ENCODE measurements at places on chromosomes 6 and 20.

DNA sequence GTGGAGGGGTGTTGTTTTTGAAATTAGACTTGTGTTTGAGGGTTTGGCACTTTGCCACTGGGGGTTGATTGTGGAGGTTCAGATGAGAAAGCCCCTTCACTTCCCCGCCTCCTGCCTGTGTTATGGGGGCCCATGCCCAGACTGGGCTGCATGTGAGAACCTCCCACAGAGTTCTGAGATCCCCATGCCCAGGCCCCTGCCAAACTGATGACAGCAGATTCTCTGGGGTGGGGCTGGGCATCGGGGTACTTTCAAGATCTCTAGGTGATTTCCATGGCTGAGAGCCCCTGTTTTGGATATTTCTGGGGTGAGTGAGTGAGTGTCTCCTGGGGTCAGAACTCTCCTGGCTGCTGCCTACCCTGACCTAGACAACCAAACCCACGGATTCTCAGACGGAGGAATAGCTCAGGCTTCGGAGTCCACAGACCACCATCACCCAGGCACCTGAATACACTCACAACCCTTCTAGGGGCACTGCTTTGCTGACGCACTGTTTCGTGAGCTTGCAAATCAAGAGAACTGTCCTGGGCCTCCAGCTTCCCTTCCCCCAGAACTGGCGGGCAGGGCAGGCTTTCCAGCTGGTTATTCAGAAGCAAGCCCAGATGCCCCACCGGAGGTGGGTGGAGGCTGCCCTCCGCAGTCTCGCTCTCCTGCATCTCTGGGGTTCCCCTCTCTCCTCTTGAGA is 6.3 kb downstream of the BCAS1 start:
- DNase-seq: peak; percentile 21

DNA sequence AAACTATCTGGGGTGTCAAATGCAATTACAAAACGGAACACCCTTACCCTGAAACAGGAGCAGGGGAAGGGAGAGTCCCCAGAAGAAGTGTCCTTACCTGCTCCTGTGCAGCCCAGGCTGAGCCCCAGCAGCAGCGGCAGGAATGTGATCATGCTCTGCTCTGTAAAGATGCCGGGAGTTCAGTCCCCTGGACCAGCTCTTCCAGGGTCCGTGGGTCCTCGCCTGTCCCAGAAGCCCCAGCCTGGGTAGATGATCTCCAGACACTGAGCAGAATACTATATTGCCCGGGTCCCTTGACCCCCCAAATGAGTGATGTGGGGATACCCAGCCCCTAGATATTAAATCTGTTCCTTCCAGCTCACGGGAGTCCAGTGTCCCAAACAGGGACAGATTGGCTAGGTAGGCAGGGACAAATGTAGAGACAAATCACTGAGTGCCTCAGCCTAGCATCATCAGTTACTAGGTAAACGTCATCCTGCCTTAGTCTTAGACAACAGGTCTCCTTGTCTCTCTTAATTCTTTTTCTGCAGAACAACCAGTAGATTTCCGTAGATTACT is at the start of gene HLA-DMB:
Gene HLA-DMB, minus strand, starts transcription at position 373 of the 558 bp plus-strand sequence. Its CDS starts 221 bp downstream, at position 152.
- DNase-seq: peak; percentile 81

- DNase-seq: no peak
Measured at GRCh38 chr6:140253096-140253495, 878.6 kb upstream of the CITED2 start.

DNA sequence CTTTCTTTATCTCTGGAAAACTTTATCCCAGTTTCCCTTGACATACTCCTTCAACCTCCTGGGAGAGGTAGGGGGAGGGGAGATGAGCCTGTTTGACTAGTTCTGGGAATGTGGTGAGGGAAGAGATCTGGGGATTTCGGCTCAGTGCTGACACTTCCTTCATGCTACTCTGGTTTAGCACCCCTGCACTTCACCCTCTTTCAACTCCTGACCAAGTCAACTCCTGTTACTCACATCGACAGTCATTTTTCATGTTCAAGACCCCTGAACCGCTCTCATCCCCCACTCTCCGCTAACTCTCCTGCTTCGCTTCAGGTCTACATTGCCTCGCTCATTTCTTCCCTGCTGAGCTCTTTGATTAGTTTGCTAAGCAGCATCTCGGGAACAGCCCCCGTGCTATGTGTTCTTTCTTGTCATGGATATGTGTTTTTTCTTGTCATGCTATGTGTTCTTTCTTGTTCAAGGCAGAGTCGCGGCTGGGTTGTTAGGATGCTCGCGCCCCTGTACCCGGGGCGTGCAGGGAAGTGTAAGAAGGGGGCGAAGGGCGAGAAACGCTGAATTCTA is 16.6 kb upstream of the TRIM27 start:
- DNase-seq: peak; percentile 80

DNA sequence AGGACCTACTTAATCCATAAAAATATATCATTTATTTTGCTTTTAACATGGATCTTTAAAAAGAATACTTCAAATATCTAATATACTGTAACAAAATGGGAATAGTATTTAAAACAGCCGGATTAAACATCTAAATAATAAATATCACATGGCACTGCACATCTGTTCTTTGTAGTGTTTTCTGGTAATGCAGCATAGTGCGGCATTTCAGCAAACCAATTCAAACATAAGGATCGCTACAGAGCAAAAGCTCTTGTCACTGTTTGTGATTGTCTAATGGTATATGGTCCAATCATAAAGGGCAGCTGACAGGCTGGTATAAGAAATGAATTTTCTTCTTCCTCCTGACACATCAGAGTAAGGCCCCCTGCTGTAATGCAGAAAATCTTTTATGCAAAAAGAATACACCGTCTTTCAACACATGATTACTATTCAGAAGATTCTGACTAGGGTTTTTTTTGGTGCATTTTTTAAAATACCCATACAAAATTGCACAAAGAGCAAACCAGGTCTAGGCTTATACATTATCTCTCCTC is 40.0 kb upstream of the POU3F2 start:
- DNase-seq: no peak

- DNase-seq: peak; percentile 52
Measured at GRCh38 chr6:86937219-86938079, at the start of gene HTR1E. Gene HTR1E, plus strand, starts transcription at chr6:86937528. Its CDS starts 77,807 bp downstream, at chr6:87015335.

DNA sequence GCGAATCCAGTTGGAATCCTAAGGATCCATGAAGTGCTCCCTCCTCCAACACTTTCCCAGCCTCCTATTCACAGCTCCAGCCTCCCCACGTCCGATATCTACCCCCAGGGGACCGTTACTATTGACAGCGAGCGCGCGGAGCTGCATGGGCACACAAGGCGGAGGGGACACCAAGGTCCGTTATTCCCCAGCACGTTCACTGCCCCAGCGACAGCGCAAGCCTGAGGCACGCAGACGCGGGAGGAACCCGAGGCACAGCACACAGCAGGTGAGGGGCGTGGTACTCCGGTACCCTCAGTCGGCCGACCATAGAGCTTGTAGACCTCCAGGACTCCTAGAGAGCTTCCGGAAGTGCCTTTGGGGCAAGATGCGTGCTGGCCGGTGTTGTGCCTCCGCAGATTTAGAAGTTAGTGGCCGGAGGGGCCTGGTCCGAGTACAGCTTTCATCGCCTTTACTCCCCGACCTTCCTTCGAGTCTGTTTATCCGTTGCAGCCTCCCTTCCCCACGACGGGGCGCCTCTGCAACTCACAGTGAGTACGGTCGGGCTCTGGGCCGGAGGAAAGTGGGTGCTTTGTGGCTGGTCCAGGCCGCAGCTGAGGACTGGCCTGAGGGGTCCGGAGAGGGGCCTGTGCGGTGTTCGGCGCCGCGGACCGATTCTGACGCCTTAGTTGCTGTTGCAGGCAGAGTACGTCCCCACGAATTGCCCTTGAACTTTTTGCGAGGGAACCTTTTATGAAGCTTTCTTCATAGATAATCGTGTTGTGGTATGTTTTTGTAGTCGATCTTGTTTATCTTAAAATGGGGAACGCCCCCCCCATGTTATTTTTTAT is at the start of gene ZKSCAN8:
Gene ZKSCAN8, plus strand, starts transcription at position 384 of the 830 bp plus-strand sequence. CDS start 6,525 bp downstream, outside the sequence.
- DNase-seq: peak; percentile 92

GRCh38 chr6:165960695-165961094 is 207.0 kb downstream of the TBXT start:
- no peak for DNase-seq

DNA sequence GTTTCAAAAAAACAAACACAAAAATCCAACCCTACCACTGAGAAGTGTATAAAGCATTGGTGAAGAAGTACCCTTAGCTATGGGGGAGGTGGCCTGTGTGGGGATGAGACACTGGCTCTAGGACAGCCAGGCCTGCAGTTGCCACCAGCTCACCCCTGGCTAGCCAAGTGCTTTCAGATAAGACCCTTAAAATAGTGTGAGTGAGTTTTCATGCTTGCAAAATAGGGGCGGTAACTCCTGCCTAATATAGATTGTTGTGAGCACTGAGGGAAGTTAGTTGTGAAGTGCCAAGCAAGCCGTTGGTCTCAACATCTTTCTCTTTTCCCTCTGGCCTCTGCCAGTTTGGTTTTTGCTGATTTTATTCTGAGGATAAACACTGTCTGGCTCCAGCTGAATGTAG is 11.3 kb downstream of the PPP1R3G start:
- no peak for DNase-seq

DNA sequence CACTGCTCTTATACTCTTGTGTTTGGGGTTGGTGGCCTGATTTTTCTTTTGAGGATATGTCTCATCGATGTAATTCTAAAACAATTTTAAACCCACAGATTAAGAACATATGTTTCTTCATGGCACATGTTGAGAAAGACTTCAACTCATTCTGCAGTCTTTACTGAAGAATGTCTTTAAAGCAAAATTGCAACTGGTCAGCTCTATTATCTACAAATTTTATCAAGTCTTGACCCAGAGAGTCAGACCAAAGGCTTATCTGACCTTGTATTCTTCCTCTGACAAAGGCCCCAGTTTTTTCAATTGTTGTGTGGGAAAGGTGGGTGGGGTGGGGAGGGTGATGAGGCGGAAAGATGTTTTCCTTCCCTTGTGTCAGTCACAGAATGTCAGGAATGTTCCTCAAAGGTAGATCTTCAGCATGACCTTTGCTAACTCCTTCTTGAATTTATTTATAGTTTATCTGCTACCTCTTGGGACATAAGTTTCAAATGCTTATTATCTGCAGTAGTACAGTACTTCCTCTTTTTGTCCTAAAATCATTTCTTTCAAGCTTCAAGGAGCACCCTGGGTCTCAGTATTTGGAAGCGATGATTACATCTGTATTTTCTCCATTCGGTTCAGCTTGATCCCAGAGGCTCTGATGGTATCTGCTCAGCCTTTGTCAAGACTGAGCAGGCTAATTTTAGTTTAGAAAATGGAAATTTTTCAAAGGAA is 63.2 kb upstream of the TIAM2 start:
- DNase-seq: peak; percentile 51

GRCh38 chr6:18985061-18985460 is 597.9 kb downstream of the RNF144B start:
- no peak for DNase-seq

- DNase-seq: no peak
Measured at GRCh38 chr6:7106215-7106751, 1.5 kb upstream of the RREB1 start.

GRCh38 chr6:98845211-98846020 is 11.0 kb downstream of the POU3F2 start:
- DNase-seq: peak; percentile 78

GRCh38 chr6:79668381-79668780 is 37.3 kb downstream of the SH3BGRL2 start:
- no peak for DNase-seq

DNA sequence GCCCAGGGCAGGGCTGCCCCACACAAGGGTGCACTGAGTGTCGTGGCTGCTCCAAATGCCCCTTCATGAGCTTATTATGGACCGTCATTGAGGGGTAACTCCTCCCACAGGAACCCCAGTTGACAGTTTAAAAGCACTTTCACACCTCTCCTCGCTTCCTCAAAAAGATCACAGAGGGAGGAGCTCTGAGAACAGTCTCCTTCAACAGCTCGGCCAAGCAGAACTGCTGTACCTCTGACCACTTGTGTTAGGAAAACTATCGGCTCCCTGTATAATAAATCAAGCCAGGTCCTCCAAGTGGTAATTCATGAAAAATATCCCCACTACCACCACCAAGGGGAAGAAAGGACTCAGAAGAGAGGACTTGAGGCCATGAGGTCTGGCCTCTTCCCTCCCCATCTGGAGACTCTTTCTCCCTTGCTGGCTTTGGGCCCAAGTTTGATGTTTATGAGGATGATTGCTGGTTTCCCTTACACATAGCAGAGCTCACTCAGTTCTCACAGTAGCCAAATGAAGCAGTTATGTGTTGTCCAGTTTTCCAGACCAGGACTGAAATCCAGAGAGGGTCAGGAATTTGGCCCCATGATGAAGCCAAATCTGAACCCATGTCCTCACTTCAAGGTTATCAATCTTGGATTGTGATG is 8.7 kb downstream of the SNX21 start:
- no peak for DNase-seq

DNA sequence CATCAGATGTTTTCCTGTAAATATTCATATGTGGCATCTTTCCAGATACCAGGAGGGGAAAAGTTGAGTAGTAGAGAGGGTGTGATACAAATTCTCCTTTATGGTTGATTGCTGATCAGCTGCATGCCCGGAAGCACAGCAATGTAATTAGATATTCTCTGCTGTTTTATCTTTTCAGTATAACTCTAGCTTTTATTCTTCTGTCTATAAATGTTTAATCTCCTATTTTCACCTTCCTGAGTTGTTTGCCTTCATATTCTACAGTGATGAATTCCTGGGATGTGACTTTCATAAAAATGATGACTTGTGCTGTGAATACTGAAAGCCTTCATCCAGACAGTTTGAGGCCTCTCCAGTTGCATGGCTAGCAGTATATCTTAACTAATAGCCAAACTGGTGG is 53.7 kb downstream of the SH3BGRL2 start:
- DNase-seq: peak; percentile 37

DNA sequence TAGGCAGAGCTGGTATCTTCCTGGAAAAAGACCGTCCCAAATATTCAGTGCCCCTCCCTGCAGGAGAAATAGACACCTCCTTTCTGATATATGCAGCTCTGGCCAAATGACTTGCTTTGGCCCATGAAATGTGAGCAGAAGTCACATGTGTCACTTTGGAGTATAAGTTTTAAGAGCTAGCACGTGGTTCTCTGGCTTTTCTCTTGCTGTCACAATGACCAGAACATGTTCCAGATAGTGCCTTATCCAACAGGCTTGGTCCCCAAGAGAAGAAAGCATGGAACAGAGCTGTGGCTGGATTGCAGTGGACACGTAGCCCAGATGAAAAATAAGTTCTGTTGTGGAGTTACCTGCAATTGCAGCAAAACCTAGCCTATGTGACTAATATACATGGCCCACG is 40.4 kb downstream of the UNC5CL start:
- no peak for DNase-seq

DNA sequence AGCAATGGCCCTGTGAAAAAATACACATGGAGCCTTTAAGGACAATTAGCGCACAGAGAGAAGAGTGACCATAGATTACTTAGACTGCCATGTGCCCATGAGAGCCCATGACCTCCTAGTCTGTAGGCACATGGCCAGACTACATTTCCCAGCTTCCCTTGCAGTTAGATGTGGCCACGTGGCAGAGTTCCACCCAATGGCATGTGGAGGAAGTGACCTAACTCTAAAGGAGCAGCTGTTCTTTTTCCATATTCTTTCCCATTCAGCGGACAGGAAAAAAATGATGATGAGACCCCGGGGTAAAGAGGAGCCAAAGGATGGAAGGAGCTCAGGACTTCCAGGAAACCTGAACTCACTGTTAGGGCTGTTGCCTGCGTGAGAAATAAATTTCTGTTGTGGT is 116.6 kb downstream of the CBLN4 start:
- DNase-seq: no peak

- peak; percentile 38 for DNase-seq
Measured at GRCh38 chr6:165245287-165245686, 64.1 kb downstream of the C6orf118 start.

GRCh38 chr20:32336918-32337347 is 21.2 kb upstream of the ASXL1 start:
- peak; percentile 32 for DNase-seq

GRCh38 chr6:43516367-43516696 is 394 bp downstream of the YIPF3 start:
- no peak for DNase-seq

GRCh38 chr6:10522929-10523573 is 1.9 kb downstream of the GCNT2 start:
- DNase-seq: peak; percentile 73

Measured in kidney tubule cell (primary cell).